ENCODE measurements at places on chromosomes 2 and 18.

DNA sequence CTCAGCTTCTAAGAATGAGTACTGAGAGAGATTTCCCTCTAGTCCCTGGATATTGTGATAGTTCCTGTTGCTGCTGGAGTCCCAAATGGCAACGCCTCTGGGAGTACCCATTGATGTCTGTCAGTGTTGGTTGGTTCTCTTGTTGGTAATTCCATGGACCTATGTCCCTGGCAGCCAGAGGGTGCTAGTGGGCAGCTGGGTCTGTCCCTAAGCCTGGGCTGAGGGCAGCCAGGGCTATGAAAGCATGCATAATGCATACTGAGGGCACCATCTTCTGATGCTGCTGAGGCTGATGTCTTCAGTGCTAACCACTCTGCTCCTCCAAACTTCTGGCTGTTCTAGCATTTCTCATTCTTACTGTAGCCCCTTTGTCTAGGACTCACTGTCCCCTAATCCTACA is 35.9 kb downstream of the NABP1 start:
- no peak for DNase-seq

- no peak for DNase-seq
Measured at GRCh38 chr2:69744456-69744855, 2.5 kb downstream of the ANXA4 start.

- no peak for DNase-seq
Measured at GRCh38 chr2:8643250-8643995, 38.4 kb upstream of the ID2 start.

DNA sequence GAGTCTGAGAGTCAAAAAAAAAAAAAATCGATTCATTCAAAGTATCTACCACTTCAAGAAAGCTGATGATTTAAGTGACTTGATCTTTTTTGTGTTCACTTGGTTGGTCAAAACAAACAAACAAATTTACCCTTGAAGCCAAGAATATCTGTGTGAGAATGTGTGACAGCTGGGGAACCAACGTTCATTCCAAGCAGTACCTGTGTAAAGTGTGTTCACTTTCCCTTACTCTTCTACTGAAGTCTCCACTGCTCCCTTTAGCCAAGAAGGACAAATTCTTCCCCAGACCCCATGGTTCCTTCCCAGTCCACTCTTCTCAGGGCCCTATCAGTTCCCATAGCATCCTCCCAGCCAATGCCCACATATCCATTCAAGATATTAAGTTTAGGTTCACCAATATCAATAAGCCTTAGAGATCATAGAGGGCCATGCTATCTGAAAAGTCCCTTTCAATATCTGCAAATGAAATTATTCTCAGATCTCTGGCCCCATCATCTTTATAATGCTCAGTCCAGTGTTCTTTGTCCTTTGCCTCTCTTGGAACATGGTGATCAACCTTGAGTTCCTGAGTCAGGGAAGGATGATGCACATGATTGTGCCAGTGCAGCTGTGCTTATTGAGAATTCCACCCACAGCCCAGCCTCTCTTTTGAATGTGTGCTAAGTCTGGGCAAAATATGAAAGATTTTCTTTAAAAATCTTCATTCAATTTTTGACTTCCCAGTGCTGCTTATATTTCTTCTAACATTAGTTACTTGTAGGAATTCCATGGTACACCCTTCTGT is 82.8 kb upstream of the DTNA start:
- DNase-seq = no peak
